ENCODE measurements at places on chromosomes 12 and 14.

GRCh38 chr12:26431211-26431610 is 235.8 kb downstream of the SSPN start:
- DNase-seq, result no peak

DNA sequence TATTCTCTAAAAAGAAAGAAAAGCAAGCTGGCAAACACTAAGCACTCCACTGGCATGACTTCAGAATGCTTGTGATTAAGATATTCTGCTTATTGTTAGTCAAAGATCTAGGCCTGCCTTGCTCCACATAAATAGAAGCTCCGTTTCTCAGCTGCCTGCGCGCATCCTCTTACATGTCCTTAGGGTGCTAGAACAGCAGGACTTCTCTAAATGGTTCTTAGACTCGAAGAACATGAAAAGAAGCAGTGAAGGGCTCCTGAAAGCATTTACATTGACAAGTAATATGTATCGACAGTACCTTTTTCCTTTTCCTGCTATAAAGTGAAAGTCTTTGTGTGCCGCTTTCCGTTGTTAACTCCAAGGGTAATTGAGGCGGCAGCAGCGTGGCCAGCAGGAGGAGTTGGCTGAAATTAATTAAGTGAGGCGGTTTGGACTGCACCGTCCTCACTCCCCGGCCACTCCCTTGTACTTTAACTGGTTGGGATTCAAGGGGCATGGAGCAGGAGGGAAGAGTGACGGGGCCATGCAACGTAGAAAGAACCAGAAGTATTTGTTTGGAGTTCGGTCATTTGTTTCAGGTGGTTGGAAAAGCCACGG is 34.2 kb upstream of the OTX2 start:
- DNase-seq, result no peak

- no peak for DNase-seq
Observed at GRCh38 chr14:86858591-86858990, 1134.4 kb downstream of the GALC start.

GRCh38 chr12:25020621-25021243 is 71.8 kb upstream of the BCAT1 start:
- DNase-seq, result no peak

DNA sequence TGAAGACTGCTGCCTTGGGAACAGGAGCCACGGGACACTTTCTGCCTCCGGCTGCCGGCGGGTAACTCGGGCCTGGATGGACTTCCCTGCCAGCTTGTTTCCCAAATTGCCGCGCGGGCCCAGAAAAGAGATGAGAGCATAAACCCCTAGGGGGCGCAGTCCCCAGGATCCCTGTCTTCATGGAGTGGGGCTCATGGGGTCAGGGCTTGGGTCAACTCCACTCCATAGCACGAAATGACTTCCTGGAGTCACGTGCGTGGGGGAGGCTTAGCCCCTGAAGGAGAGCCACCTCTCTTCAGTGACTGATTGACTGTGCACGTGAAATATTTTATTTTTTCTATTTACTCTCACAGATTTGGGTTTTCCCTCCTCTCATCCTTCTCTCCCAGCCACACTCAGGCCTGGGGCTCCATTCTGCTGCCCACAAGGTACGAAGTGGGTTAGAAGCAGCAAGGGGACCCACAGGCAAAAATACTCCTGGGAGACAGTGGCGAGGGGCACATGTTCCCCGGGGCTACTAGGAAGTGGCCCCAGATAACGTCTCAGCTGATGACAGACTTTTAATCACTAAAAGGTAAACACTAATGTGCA is 10.0 kb downstream of the PGF start:
- peak; percentile 66 for DNase-seq

DNA sequence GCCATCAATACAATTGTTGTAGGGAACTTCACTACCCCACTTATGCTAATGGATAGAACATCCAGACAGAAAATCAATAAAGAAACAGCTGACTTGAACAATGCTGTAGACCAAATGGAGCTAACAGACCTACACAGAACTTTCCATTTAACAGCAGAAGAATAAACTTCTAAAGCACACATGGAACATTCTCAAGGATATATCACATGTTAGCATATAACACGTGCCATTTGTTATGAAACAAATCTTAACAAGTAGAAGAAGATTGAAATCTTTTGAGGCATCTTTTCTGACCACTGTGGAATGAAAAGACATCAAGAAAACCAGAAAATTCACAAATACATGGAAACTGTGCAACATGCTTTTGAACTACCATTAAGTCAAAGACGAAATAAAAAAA is 62.5 kb upstream of the RNU6-8 start:
- no peak for DNase-seq

- DNase-seq, result no peak
Observed at GRCh38 chr12:72612171-72612570, 340.0 kb downstream of the TRHDE start.

DNA sequence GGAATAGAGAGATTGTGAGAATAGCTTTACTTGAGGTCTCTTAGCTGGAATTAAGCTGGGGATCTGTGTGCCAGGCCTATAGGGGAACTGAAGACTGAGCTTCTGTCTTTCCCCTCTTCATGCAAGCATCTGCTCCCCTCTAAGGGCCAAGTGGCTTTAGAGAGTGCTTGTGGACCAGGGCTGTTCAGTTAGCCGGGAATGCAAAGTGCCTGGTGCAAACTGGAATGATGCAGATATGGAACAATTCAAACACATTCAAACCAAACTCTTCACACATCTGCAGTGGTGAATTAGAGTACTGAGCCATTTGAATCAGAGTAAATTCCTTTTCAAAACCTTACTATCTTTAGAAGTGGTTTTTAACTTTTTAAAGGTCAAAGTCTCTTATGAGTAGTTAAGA is 99.0 kb downstream of the LIN7A start:
- no peak for DNase-seq

- DNase-seq, result no peak
Observed at GRCh38 chr14:77660754-77661153, 44.3 kb upstream of the SPTLC2 start.

DNA sequence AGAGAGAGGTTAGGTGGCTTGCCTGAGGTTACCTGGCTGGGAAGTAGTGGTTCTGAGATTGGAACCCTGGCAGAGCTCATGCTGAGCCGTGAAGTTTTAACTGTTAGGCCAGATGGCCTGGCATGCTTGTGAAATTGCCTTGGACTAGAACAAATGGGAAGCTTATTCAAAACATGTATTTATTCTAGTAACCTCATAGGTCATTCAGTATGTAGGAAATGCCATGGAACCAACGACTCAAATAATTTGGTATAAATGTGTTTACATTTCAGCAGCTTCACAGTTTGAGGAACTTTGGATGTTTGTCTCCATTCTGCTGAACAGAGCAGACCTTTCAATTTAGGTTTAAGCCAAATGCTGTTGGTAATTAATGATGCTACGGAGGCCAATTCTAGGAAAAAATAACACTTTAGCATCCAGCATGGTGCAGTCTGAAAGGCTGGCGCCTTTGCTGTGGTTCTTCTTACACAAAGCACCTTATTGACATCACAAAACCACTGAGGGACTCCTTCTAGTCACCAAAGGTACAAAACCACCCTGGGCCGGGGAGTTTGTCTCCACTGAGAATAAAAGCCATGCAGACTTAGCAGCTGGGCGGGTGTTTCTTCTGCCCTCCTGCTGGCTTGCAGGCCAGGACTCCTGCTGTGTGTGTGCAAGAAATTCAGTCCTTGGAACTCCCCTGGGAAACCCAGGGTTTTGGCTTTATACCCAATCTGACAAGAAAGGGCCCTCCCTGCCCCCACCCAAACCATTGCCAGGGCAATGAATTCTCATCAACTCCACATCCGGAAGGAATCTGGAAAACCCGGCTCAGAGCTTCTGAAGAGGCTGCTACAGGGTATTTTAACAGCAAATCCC is 64.2 kb downstream of the ELK3 start:
- peak; percentile 45 for DNase-seq

DNA sequence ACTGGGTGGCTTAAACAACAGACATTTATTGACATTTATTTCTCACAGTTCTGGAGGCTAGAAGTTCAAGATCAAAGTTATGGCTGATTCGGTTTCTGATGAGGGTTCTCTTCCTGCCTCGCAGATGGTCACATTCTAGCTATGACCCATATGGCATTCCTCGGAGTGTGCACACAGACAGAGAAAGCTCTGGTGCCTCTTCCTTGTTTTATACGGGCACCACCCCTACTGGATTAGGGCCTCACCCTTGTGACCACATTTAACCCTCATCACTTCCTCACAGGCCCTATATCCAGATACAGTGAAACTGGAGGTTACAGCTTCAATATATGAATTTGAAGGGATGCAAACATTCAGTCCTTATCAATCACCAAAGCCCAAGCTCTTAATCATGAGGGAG is 77.0 kb upstream of the OVCH1 start:
- DNase-seq, result no peak

GRCh38 chr14:35286003-35286600 is 6.1 kb upstream of the PSMA6 start:
- no peak for DNase-seq

- DNase-seq, result peak; percentile 74
Observed at GRCh38 chr12:124764451-124764850, 99.2 kb downstream of the SCARB1 start.
